NCI-H2227 treated with DMSO at 0.1 percent for 48 hours (cell line): ENCODE measurements at places on chromosomes 2 and 18.

GRCh38 chr2:147223553-147224060 is 621.2 kb upstream of the ACVR2A start:
- no peak for DNase-seq

DNA sequence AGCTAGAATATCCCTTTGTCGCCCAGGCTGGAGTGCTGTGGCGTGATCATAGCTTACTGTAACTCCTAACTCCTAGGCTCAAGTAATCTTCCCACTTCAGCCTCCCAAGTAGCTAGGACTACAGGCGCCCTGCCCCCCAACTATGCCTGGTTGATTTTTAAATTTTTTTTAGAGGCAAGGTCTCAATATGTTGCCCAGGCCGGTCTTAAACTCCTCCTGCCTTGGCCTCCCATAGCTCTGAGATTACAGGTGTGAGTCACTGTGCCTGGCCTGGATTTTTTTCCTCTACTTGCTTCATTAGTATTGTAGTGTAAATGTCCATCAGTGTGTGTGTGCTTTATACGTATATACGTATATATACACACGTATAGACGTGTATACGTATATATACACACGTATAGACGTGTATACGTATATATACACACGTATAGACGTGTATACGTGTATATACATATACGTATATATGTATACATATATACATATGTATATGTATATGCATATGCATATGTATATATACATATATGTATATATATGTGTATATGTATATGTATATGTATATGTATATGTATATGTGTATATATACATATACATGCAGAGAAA is 124.4 kb downstream of the DIS3L2 start:
- no peak for DNase-seq

DNA sequence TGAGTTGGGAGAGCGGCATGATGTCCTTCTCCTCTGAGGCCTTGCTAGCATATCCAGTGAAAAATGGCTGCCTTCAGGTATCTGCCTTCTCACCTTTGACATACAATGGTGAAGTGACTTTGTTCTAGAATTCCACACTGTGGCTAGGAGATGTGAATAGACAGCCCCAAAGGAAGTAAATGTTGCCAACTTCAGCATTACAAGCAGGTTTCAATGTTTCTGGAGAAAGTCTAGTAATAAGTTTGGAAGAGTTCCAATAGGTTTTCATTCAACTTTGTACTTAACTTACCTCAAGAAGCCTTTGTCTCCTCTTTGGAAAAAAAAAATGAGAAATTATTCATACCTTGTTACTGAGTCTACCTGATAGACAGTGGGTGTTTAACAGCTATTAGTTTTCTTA is 421.3 kb upstream of the MMADHC start:
- DNase-seq = no peak

GRCh38 chr2:45982096-45982495 is 315.1 kb upstream of the EPAS1 start:
- no peak for DNase-seq
